ENCODE measurements at places on chromosomes 6 and 20. TPM values are rescaled to one million over a fixed set of nuclear protein-coding genes. Genes with fewer than 3 reads are reported as not detected.

Gene LY6G6D
- not detected for total RNA-seq

Gene ARMH2
- total RNA-seq = not detected

Gene ULBP2
- total RNA-seq = 4.0 TPM

Gene TREML2
- total RNA-seq = not detected

Gene TUBB2A
- total RNA-seq = 73.1 TPM

Gene ALDH5A1
- 7.0 TPM for total RNA-seq

Measured in A549 treated with CORT108297 at 1 μM for 4 hours (cell line).